ENCODE measurements at places on chromosomes 1 and 21. TPM values are rescaled to one million over a fixed set of nuclear protein-coding genes. Genes with fewer than 3 reads are reported as not detected.

OR2AK2 gene
- total RNA-seq, result not detected

PLA2G5 gene
- total RNA-seq, result 0.52 TPM

FAM163A gene
- total RNA-seq, result not detected

ITSN1 gene
- 60.1 TPM for total RNA-seq

PRRX1 gene
- 269 TPM for total RNA-seq

RPE65 gene
- not detected for total RNA-seq

CYP4Z1 gene
- not detected for total RNA-seq

IL20 gene
- not detected for total RNA-seq

CELA2A gene
- not detected for total RNA-seq
